Cardiac muscle cell (in vitro differentiated cells and primary cell): ENCODE measurements at places on chromosomes 6 and 20.
A peak's percentile ranks its signal among the peaks of the same experiment; 100 is the strongest.

DNA sequence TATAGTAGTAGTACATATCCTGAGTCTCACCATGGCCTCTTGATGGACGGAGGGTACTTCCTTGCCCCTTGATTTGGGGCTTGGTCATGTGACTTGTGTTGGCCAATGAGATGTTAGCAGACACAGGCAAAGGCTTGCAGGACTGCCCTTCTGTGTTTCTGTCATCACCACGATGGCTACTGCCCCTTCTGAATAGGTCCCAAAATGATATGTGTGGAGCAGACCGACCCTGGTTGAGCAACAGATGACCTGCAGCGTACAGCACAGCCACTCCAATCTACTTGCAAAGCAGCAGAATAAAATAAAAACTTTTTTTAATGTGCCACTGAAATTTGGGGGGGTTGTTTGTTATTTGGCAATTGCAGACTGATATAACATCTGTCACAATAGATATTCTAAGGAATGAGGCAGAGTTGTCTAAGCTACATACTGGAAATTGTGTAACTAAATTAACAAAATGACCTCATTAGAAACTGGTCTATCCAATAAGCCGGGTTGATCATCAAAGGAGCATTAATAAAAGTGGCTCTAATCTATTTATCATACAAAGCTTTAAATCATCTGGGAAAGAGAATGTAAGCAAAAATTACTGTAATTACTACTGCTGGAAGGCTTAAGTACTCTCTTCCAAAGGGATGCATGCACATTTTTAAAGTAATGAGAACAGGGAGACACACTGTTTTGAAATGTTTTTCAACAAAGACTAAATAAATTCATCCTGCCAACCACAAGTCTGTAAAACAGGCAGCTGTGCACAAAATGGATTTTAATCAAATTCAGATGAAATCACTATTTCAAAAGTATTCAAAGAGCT is 209.5 kb downstream of the KIF16B start:
- no peak for DNase-seq

DNA sequence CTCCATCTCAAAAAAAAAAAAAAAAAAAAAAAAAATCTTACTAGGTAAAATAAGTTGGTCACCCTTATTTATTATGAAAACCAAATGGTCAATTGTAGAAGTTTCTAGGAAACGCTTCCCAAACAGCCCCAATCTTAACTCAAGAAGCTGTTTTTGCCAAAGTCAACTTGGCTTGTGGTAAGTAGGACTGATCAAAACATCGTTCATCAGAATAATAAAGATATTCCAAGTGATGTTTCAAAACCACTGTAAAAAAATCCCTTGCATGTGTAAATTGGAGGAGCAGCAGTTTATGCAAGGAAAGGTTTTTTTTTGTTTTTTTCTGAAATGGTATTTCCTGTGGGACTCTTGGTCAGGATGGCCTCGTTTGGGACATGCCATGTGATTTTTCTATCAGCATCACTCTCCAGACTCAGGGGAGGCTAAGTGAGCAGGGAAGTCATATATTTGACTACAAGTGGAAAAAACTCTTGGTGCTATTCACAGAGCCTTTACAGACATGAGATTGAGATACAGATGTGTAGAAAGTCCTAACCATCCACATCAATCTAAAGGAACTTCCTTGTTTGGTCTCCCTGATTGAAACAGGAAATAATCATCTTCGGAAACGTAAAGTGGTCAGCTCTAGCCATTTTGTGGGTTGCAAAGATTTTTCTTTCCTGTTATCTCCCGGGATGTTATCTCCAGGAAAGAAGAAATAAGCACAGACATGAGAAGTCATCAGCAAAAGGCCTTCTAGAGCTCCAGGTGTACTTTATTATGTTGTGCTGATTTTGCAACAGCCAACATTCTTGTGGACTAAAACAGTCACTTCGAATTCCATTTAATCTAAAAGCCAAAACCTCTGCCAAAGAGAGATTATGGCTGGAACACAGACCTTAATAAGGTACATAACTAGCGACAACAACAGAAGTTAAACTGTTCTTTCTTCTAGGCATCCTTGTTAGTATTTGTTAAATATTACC is 177.8 kb downstream of the EDN1 start:
- DNase-seq, result peak; percentile 81

GRCh38 chr20:63895952-63896263 is 982 bp downstream of the DNAJC5 start:
- DNase-seq, result no peak

DNA sequence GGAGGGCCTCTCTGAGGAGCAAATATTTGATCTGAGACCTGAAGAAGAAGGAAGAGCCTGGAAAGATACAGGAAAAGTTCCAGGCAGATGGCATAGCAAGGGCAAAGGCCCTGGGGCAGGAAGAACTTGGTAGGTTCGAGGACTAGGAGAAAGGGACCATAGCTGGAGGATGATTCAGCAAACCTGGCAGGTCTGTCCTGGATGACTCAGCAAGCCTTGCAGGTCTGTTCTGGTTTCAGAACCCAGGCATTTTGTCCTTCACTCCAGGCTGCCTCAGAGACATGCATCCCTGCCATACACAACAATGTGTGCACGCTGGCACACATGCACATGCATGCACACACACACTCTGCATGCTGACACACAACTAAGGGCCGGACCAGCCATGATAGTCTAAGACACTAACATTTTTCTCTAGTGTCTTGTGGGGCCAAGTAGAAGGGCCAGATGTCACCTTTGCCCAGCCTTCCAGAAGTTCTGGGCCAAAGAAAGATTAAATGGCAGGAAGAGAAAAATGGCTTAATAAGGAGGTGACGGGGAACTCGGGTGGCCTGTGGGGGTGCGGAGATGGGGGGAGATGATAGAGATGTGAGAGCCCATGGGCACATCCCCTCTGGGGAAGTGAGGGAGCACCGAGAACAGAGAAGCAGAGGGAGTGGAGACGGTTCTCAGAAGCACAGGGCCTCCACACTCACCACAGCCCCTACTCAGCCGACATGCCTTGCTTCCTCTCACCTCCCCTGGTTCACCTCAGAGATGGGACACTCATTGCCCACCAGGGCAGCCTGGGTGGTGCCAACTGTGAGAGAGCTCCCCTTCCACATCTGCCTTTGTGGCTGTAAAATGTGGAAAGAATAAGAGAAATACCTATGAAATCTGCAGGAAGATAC is 15.4 kb upstream of the TRIB3 start:
- no peak for DNase-seq
